Gastrocnemius medialis (tissue), 4 donors: ENCODE measurements at places on chromosomes 4 and X.

DNA sequence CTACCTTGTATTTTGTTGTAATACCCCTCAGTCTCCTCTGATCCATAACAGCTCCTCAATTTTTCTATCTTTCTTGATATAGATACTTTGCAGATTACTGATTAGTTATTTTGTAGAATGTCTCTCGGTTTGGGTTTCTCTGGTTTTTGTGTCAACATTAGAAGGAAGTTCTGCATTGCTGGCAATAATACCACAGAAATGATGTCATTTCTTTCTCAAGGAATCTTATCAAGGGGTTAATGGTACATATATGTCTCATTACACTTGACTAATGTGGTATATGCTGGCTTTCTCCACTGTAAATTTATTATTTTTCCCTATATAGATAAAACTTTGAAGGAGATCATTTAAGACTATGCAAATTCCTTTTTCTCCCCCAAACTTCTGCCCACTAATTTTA is 183.6 kb upstream of the DKK2 start:
- DNase-seq, result no peak

- DNase-seq, result no peak
These were observed 91.8 kb upstream of the ATXN3L start for GRCh38 chrX:13411496-13412207.

DNA sequence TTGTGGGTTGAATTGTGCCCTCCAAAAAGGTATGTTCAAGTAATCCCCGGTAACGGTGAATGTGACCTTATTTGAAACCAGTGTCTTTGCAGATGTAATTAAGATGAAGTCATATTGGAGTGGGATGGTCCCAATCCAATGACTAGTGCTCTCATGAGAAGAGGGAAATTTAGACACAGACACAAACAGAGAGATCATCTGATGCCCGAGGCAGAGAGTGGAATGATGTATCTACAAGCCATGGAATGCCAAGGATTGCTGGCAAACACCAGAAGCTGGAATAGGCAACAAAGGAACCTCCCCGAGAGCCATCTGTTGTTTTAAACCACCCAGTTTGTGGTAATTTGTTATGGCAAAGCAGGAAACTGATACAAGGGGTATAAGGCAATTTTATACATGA is 35.1 kb downstream of the RPS6KA3 start:
- DNase-seq, result no peak

- DNase-seq, result no peak
These were observed 415.4 kb downstream of the SPRY1 start for GRCh38 chr4:123812066-123812390.

DNA sequence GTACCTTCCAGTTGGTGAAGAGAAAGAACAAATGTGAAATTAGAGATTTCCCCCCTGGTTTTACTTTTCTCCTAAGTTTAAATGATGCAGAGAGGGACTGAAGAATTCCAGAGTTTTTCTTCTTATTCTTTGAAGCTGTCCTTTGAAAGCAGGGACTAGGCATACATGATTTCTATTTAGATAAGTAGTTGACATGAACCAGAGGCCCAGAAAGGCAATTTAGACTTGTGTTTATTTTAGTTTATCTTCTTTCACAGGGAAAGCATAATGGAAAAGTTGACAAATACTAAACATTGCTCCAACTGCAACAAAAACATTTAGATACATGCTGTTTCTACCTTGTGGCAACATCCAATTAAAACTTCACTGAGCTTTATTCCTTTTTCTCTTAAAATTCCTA is 32.0 kb downstream of the PTPN13 start:
- DNase-seq, result no peak

DNA sequence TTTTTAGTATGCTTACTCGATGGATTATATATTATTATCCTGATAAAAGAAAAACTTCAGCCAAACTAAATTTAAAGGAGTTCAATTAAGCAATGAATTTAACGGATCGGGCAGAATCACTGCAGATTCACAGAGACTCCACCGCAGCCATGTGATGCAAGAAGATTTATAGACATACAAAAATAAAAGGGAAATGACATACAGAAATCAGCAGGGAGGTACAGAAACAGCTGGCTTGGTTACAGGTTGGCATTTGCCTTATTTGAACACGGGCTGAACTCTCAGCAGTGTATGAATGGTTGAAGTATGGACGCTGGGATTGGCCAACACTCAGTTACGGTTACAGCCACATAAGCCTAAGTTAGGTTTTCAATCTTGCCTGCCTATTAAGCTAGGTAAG is 35.4 kb upstream of the DHRSX start:
- DNase-seq, result no peak

- no peak for DNase-seq
These were observed 87.3 kb upstream of the EMCN start for GRCh38 chr4:100605144-100605543.

DNA sequence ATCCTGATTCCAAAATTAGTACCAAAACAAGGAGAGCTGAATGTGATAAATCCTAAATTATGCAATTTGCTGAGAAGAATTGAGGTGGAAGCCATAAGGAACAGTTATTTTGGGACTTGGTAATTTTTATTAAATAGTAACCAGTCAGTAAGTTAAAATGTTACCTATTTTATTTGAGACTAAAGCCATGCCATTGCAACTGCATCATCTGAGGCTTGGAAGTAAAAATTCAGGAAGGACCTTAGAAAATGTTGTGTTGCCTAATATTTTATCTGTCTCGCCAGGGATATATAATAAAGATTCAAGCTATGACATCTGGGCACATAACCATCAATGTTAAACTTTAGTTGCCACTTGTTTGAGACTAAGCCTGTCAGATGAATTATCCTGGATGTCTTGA is 341.3 kb upstream of the MAGEB16 start:
- DNase-seq, result no peak

GRCh38 chrX:135114392-135114791 is 5.9 kb downstream of the ETDB start:
- no peak for DNase-seq

- no peak for DNase-seq
These were observed 295.0 kb downstream of the CENPC start for GRCh38 chr4:67250131-67250896.

DNA sequence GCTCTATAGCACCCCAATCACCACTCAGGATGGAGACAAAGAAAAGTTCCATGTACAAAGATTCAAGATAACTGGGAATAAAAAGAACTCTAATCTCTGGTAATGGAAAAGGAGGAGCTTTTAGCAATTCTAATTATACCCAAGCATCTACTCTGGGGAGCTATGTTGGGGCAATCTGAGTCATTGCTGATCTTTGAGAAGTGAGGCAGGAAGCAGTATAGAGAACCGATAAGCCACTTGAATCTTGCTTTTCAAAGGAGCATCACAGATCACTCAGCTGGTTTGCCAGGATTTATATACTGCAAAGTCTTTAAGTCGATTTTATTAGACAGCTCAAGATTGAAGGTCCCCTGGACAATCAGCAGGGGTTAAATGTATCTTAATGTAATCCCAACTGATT is 220.0 kb downstream of the ENOX2 start:
- DNase-seq, result no peak

DNA sequence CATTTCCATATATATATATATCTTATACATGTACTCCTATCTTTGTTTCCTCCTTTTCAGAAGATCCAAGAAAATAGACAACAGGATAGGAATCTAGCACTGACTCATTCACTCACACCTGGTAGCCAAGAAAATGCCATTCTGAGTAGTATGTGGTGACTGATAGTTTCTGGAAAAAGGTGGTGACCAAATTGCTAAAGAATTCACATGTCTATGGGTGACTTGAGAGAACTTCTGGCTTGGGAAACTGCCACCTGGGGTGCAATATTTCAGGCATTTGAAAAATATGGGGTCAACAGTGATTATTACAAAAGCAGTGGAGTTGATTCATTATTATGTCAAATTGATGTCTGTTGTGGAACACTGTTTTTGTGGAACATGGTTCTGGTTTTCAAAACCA is 605.1 kb downstream of the PCDH18 start:
- DNase-seq, result no peak

- no peak for DNase-seq
These were observed 553.6 kb downstream of the STPG2 start for GRCh38 chr4:97589481-97590196.

DNA sequence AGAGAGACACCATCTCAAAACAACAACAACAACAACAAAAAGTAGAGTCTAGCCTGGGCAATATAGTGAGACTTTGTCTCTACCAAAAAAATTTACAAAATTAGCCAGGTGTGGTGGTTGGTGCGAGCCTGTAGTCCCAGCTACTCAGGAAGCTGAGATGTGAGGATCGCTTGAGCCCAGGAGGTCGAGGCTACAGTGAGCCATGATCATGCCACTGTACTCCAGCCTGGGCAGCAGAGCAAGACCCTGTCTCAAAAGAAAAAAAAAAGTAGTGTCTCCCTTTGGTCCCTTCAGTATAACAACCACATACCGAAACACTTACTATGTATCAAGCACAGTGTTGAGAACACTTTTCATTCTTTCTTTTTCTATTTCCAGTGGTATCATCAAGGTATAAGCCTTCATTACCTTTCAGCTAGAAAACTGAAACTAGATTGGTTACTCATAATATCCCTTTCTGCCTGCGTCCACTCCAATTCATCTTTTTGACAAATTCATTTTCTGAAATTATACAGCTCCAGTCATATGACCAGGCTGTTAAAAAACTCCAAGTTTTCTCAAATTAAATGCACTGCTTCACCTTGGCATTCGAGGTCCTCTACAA is 54.1 kb downstream of the RPS6KA3 start:
- DNase-seq, result no peak

GRCh38 chr4:163484906-163485305 is 9.6 kb upstream of the TMA16 start:
- no peak for DNase-seq

DNA sequence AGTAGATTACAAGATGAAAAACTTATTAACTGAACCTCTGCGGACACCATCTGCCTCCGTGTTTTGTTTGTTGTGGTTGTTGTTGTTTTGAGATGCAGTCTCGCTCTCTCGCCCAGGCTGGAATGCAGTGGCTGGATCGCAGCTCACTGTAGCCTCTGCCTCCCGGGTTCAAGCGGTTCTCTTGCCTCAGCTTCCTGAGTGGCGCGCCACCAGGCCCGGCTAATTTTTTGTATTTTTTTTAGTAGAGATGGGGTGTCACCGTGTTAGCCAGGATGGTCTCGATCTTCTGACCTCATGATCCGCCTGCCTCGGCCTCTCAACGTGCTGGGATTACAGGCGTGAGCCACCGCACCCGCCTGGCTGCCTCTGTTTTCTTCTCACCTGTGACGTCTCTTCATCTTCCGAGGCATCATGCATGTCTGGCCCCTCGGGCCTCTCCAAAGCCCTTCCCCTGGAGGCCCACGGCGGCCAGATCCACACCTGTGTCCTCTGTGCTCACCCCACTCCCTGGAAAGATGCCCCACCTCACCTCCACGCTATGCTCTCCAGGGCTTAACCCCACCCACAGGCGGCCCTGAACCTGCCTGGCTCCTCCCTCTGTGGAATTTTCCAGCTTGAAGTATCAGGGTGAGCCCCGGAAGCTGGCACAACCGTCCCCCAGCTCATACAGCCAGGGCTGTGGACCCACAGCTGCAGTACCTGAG is 77.0 kb upstream of the MXD4 start:
- no peak for DNase-seq

GRCh38 chrX:154310616-154311536 is 15.3 kb downstream of the TKTL1 start:
- no peak for DNase-seq

DNA sequence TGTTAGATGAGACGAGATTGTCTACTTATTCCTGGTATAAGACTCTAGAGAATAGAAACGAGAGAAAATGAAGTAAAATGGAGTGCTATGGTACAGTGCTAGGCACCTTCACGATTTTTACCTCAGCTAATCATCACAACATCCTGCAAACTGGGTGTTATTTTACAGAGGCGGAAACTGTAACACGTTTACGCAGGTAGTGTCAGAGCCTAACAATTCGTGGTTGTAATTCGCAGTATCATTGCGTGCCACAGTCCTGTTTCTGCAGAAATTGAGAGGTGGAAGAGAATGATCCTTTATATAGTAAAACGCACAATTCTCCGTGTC is 383 bp upstream of the TBC1D19 start:
- DNase-seq, result no peak

GRCh38 chrX:153922932-153923857 is 2.9 kb downstream of the ARHGAP4 start:
- DNase-seq, result peak; percentile 45

DNA sequence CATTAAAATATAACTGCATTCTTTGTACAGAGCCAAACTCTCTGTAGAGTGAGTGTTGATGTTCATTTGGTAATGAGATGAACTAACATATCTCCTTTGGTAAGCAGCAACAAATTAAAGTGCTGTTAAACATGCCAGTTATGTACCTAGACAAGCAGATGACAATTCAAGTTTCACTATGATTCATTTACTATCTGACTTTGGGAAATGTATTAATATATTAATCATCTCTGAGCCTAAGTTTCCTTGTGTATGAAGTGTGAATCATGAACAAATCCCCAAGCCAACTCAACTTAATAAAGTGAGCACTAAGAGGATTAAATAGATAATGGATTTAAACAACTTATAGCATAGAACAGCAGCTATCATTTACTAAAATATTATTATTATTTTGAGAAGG is 1044.2 kb downstream of the GLUD2 start:
- DNase-seq, result no peak

DNA sequence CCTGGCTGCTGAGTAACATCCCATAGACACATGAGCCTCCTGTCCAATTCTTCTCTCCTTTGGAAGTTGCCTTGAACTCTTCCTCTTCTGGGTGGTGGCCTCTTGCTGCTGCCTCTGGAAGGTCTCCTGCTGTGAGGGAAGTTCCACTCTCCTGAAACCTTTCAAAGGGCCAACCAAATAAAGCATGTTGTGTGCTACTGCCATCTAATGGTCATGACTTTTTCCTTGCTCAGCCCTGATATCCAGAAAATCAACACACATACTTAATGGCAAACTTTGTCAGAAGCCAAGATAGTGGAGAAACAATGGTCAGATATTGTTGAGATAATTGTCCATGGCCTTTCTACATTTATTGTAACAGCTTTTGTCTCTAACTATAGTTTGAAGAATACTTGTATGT is 19.1 kb upstream of the ZXDA start:
- DNase-seq, result no peak
